Cardiac muscle cell (in vitro differentiated cells and primary cell): ENCODE measurements at places on chromosomes 11 and 22. TPM values are rescaled to one million over a fixed set of nuclear protein-coding genes. Genes with fewer than 3 reads are reported as not detected.
A peak's percentile ranks its signal among the peaks of the same experiment; 100 is the strongest.

Gene MFRP
- not detected in 2 replicates for total RNA-seq

Gene OR51B4
- 0.57 and 0.85 TPM in 2 replicates for total RNA-seq

Gene NECTIN1
- 9.1 and 11.8 TPM in 2 replicates for total RNA-seq

- peaks cover 4% of the 10 kb centered on the region for H3K27me3 ChIP-seq
- no peak within 1 kb of the TSS for H3K27ac ChIP-seq
- no peak within 1 kb of the TSS for H3K4me3 ChIP-seq
- no peaks in the 10 kb centered on the region for H3K36me3 ChIP-seq
Observed at GRCh38 chr11:73950869-73951710, at the start of gene DNAJB13. TSS of gene DNAJB13 (plus strand) at chr11:73951026. CDS start at chr11:73951070, 44 bp downstream.

Gene ASRGL1
- 6.8 and 6.9 TPM in 2 replicates for total RNA-seq

Gene CNTN5
- total RNA-seq: 41.3 and 52.6 TPM in 2 replicates

Gene JRKL
- 3.0 and 3.8 TPM in 2 replicates for total RNA-seq

Gene CATSPERZ
- total RNA-seq: not detected in 2 replicates

- H3K4me3 ChIP-seq: no peak overlapping the region
- peaks cover 35% of the 10 kb centered on the region for H3K4me1 ChIP-seq
- DNase-seq: peak; percentile 74
- H3K36me3 ChIP-seq: peaks cover 16% of the 10 kb centered on the region
- peak overlapping the region; percentile 24 for H3K27ac ChIP-seq
Observed at GRCh38 chr11:130121445-130121978, 38.1 kb upstream of the ST14 start.

DNA sequence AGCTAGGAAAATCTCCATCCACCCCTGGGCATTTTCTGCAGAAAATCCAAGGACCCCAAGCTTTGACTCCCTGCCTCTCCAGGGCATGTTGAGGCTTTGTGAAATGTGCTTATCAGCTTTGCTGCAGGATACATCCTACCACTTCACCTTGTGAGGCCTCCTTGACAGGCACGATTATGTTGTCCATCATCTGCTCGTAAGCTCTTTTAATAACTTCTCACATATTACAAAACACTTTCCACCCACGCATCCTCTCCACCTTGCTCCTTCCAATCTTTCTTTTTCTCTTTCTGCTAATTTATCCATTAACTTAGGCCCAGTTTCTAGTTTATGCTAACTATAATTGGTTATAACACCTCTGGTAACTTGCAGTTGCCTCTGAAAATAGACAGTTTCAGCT lies 147.0 kb upstream of the MTNR1B start:
- no peak overlapping the region for H3K27ac ChIP-seq
- no peak overlapping the region for H3K4me3 ChIP-seq
- H3K4me1 ChIP-seq: peaks cover 7% of the 10 kb centered on the region
- no peak for DNase-seq

- H3K4me3 ChIP-seq: peak overlapping the region; percentile 37
- peaks cover 5% of the 10 kb centered on the region for H3K4me1 ChIP-seq
- no peaks in the 10 kb centered on the region for H3K27me3 ChIP-seq
- DNase-seq: no peak
- H3K27ac ChIP-seq: no peak overlapping the region
Observed at GRCh38 chr22:21736084-21736642, 569 bp upstream of the YPEL1 start.

- no peaks in the 10 kb centered on the region for H3K4me1 ChIP-seq
- H3K27me3 ChIP-seq: no peaks in the 10 kb centered on the region
- H3K4me3 ChIP-seq: no peak overlapping the region
- DNase-seq: no peak
- H3K27ac ChIP-seq: peak overlapping the region; percentile 99
- peaks cover 27% of the 10 kb centered on the region for H3K36me3 ChIP-seq
Observed at GRCh38 chr11:6613496-6613895, 1.5 kb upstream of the TAF10 start.

GRCh38 chr11:122339436-122340060 lies 223.5 kb upstream of the BLID start:
- no peaks in the 10 kb centered on the region for H3K36me3 ChIP-seq
- peaks cover 68% of the 10 kb centered on the region for H3K4me1 ChIP-seq
- H3K27ac ChIP-seq: peak overlapping the region; percentile 77
- no peaks in the 10 kb centered on the region for H3K27me3 ChIP-seq

GRCh38 chr11:70783356-70783755 lies 385.0 kb downstream of the CTTN start:
- DNase-seq: no peak
- no peaks in the 10 kb centered on the region for H3K4me1 ChIP-seq
- no peak overlapping the region for H3K27ac ChIP-seq
- H3K4me3 ChIP-seq: no peak overlapping the region
- no peaks in the 10 kb centered on the region for H3K36me3 ChIP-seq
- H3K27me3 ChIP-seq: no peaks in the 10 kb centered on the region
